ENCODE measurements at places on chromosomes 2 and 18.
A peak's percentile ranks its signal among the peaks of the same experiment; 100 is the strongest.

DNA sequence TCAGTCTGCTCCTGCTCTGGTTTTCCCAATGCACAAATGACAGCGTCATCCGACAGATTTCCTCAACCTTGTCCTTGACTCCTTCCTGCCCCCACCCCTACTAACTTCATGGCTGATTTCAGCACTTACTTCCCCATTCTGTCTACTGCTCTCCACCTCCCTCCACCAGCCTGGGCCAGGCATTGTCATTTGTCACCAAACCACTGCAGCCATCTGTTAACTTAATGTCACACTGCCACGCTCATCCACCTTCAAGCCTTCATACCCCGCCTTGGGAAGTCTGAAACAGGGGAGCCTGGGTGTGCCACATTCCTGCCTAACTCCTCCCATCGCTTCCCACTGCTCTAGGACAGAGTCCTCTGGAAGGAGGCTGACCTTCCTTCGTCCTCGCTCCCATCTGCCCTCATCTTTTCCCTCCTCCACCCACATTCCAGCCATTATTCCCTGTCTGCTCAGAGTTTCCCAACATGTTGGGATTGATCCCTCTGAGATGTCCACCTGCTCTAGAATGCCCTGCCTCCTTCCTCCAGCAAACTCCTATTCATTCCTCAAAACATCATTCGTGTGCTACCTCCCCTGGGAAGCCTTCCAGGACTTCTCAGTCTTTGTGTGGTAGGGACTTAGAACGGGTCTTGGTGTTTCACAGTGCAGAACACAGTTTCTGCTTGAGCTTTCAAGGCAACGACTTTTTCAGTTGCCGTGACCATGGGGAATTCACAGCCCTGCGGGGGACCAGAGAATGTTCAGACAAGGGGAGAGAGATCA, 42.2 kb upstream of the SMAD7 start:
- no peak for DNase-seq

DNA sequence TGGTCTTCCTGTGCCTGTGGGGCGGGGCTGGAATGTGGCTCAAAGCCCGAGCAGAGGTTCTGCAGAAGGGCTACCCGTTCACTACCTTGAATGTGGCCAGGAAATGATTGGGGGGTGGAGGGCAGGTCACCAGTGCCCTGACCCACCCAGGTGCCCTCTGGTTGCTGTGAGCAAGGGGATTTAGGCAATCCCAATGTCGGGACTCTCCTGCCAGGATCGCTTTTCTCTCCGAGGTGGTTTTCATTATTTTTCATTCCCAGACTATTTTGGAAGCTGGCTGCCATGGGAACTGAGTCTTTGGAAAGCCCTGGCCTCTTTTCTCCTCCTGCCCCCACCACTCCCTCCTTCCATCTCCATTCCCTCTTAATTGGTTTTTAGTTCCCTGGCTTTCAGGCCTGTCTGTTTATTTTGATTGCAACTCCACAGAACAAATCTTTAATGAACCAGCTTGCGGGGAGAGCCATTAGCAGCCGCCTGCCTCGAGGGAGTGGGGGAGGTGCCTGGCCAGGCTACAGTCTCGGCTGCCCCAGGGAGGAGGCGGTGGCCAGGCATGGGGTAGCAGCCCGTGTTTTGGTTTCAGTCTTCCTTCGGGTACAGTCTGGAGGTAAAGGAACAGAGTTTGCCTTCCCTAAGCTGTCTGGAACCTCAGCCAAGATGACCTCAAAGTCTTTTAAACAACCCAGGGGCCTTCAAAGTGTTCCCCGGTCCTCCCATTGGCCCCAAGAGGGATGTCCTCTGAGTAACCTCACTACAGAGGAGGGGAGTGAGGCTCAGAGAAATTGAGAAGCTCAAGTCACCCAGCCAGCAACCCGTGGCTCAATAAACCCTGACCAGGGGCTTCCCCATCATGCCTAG, 114.4 kb upstream of the HAAO start:
- no peak for DNase-seq

DNA sequence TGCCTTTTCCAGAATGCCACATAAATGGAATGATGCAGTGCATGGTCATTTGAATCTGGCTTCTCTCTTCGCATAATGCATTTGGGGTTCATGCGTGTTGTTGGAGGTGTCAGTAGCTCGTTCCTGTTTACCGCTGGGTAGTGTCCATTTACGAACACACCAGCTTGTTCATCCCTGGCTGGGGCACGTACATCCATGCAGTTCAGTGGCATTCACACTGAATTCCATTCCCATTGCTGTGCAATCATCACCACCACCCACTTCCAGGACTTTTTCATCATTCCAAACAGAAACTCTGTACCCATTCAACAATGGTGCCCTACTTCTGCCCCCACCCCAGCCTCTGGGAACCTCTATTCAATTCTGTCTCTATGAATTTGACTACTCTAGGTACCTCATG, 14.7 kb upstream of the CIDEA start:
- DNase-seq, result no peak

- no peak for DNase-seq
Measured at GRCh38 chr2:68253219-68254068, 1.1 kb upstream of the PPP3R1 start.

DNA sequence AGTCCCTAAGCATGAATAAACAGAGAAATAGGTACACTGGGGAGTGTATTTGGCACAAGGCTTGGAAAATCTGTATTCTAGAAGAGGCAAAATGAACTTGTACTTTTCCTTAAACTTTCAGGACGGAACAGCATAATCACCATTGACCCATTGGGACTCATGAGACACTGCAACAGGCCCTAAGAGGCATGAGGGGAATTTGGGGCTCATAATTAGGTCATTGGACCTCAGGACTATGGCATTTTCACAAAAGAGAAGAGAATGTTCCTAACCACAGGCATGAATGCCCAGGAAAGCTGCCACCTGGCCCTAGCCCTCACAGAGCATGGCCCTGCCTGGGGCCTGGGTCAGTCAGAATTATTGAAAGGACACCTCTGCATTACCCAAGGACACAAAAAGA, 67.9 kb upstream of the PIK3C3 start:
- no peak for DNase-seq

- DNase-seq, result peak; percentile 25
Measured at GRCh38 chr2:105243961-105244360, 2.4 kb downstream of the GPR45 start.

DNA sequence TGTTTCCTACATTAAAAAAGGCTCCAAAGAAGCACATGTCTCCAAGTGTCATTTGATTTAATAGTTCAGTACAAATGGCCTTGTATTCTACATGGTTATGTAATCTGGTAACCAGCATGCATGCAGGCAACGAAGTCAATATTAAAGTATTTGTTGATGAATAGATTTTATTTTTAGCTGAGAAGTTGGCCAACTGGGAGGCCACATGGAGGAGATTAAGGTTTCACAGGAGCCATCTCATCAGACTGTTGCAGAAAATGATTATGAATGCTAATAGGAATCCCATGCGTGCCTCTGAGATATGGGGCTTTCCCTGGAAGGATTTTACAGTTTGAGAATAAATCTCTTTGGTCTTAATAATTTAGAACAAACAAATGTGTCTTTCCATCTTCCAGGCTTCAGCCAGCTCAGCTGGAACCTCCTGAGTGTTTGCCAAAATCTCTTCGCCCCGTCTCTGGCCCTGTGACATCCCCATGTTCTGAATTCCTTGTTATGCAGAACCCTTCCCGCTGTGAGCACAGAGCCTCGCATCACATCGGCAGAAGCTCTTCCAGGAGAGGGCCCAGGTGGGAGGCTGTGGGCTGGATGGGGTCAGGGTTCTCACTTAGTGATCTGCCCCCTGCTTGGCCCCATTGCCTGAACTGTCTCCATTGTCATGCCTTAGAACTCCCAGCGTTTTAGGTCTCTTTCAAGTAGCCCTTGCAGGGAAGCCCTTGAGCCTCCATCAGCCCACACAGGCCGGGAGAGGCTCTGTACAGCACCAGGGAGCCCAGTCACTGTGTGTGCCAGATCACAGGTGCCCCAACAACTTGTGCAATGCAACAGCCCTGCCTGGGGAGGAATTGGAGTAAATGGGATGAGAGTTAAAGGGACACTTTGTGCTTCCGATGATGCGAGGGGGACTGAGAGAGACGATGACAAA, 190.5 kb upstream of the TWIST2 start:
- peak; percentile 50 for DNase-seq

GRCh38 chr2:63064197-63064596, 13.6 kb downstream of the OTX1 start:
- no peak for DNase-seq

- no peak for DNase-seq
Measured at GRCh38 chr2:8437228-8437948, 244.5 kb upstream of the ID2 start.

DNA sequence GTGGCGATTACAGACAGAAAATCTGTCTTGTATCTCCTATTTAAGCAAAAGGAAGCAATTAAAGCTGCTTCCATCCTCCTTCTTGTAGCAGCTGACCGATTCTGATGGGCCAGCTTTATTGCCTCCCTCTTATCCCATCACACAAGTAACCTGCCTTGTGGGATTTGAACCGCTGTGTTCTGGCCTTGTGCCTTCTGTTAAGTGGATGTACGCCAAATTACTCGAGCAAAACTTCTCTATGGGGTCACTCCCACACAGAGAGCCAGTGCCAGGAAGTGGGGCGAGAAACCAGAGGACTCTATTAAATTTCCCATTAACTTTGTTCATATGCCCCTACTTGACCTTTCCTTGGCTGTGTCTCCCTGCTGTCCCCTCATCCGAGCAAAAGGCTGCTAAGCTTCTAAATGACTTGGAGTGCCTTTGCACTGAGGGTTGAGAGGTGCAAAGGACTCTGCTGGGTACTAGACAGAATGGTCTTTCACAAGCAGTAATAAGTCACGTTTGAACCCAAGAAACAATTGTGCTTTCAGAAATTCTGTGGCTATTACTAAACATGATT, 672.5 kb downstream of the MBD2 start:
- DNase-seq, result no peak

GRCh38 chr2:165794536-165794928, 485 bp upstream of the GALNT3 start:
- peak; percentile 28 for DNase-seq

DNA sequence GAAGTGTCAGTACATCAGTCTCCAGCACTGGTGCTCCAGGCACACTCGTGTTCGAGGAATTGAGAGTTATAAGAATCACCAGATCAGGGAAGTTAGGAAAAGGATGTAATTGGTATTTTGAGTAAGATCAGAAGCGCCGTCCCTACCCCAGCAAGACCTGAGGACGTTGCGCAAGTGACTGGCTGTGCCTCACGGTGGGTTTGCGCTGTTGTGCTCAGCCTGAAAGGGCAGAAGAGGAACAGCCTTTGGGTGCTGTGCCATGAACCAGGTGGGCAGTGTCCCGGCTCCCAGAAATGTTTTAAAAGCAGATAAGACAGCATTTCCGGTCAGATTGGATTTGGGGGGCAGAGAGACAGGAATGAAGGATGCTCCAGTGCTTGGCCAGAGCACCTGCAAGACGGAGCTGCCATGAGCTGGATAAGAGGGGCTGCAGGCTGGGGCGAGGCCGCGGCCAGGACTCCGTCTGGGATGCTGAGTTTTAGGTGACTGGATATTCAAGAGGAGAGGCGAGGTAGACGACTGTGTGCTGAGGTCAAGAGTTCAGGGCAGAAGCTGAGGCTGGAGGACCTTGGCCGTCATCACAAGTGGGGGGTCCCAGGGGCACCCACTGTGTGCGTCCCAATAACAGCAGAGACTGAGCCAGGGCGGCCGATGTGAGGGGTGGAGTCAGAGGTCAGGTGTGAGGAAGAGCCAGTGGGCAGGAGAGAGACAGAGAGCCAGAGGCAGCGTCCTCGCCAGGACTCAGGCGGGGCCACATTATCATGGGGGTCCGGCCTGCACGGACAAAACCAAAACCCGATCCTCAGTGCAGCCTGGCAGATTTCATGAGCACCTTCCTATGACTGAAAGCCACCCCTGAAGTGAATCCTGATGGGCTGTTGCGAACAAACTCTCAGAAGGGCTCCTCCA, 77.7 kb upstream of the ALKAL2 start:
- no peak for DNase-seq

GRCh38 chr2:239146741-239147181, 254.1 kb downstream of the HDAC4 start:
- DNase-seq, result no peak

DNA sequence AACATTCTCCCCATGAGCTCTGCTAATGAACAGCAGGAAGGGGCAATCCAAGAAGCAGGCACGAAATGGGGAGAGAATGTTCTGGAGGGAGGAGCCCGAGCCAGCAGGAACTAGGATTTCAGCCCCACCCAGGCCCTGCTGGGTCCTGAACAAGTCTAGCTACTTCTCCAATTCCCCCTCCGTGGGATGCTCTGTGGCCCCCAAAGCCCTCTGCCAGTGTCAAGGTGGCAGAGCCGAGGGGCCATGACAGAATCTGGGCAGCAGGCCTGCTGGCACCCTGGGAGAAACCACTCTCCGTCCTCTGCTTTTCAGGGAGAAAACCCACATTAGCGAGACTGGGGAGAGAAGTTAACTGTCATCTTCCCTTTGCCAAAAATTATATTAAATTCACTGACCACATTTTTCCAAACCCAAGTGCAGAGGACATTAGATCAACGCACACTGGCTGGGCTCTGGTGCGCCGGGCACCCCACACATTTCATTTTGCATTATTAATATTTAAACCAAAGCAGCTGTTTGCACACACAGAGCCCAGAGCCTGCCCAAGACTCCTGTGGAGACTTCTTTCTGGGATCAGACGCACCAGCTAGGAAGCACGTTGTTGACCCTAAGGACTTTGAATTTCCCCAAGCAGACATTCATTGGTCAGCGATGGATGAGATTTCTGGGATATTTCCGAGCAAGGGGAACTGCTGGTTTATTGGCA, 80.2 kb upstream of the PKDCC start:
- DNase-seq, result no peak

DNA sequence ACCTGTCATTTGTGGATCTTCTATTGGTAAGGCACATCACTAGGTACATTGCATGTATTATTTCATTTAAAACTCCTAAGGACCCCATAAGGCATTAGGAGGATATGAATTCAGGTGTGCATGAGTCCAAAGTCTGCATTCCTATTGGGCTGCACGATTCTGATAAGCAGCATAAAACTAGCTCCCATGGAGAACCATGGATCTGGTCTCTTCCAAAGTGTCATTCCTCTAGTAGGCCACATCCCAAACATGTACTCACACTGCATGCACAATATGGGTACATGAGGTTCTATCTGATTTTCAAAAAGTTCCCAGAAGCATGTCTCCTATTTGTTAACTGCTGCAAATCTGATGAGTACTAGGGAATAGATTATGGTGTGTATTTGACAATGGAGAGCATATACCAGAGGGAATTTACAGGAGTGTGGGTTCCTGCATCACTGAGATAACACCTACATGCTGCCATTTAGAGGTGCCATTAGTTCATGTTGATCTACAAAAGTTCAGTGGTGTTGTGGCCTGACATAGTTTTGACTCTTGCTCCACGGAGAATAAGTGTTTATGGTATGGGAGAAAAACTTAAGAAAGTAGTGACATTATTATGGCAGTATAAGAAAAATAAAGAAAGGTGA, 11.3 kb downstream of the CYTIP start:
- no peak for DNase-seq

GRCh38 chr2:200962811-200963123, 693 bp downstream of the ORC2 start:
- no peak for DNase-seq

GRCh38 chr2:176534798-176535466, 265.7 kb downstream of the MTX2 start:
- no peak for DNase-seq

DNA sequence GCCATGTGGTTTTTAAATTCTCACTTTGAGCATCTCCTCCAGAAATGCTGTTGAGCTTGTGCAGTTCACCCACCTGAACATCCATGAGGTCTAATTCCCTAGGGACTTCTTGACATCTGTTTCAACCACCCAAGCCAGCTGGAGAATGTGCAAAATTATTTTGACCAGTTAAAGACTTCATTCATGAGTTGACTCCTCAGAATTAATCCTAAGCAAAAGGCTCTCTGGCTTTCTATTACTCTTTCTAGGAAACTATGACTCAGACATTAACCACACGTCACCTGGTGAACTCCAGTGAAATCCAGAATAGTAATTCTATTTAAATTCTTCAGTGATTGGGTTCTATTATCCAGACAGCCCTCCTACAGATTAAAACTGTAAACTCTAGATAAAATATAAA, 247.5 kb downstream of the NBAS start:
- no peak for DNase-seq

Measured in iPS DF 19.7 (cell line).